ENCODE measurements at places on chromosomes 2 and 18.

DNA sequence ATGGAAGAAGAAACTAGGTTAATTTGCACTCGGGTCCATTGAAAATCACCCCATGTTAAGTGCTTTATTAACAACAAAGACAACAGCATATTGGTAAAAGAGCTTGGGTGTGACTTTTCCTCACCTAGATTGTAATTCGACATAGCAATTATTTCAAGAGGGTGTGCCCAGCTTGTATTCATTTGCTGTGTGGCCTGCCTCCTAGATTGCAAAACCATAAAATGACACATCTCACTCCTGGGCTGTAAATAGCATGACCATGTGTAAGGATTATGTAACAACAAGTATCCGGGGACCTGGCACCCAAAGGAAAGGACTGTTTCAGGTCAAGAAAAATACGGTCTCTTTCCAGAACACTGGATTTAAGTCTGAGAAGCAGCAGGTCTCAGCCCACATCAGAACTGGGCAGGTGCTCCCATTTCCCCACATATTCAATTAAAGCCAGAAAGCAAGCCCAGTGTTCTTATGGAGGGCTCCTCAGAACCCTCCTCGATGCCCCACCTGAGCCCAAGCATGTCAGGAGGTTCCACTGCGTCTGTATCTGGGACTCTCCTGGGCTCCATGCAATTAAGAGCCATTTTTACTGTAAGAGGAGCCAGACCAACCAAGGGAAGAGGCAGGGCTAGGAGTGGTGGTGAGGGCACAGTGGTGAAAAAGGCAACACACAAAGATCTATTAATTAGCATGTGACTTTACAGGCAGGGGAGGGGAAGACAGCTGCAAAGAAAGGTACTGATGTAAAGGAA, 39.2 kb downstream of the MREG start:
- peak; percentile 59 for DNase-seq

GRCh38 chr18:80229363-80229762, 18.0 kb downstream of the PARD6G start:
- no peak for DNase-seq

DNA sequence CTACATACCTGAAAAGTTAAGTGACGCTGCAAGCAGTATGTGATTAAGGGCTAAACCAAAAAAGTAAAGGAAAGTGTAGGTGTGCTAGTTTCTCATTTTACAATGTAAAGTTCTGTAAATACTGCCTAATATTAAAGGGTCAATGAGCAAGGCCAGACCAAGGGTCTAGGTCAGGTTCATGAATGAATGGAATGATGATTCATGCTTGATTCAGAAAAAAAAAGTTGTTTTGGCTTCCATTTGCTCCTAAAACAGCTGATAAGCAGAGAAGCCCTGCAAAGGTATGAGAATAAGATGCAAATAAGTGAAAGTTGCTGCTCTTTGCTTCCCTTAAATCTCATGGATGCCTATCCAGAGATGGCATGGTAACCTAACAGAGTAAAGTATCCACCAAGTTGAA, 61.3 kb downstream of the PTRHD1 start:
- no peak for DNase-seq

DNA sequence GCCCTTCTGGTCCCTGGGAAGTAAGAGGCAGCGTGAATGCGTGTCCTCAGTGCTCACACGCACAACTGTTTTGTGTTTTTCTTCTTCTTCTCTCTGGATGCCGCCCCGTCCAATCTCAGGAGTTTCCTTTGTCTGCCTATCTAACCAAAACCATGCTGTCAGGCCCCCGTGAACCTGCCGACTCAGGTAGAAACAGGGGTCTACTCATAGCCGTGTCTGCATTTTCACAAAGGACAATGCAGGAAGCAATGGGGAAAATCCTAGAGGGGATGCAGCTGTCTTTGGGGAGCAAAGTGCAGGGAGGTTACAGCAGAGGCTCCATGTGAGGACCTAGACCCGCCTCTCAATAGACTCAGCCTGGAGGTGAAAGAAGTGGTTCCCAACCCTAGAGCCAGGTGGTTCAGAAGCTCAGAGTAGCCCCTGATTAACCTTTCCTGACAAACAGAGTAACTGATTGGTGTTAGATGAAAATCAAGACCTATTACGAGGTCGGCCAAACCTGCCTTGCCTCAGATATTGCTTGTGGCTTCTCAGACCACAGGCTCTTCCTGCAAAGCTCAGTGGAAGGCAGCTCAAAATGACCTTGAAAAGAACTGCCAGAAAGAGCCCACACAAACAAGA, 49.3 kb downstream of the CD226 start:
- DNase-seq, result no peak

All from NCI-H1417 (cell line).